Sigmoid colon (tissue), 7 donors: ENCODE measurements at places on chromosomes 2 and 18. TPM values are rescaled to one million over a fixed set of nuclear protein-coding genes. Genes with fewer than 3 reads are reported as not detected.

The MC4R gene
- total RNA-seq, result not detected

The REG1B gene
- not detected for total RNA-seq

The GPAT2 gene
- 1.8 TPM for total RNA-seq

The ITGA4 gene
- 11.4 TPM for total RNA-seq

The HOXD11 gene
- 18.3 TPM for total RNA-seq

The INPP5D gene
- 20.8 TPM for total RNA-seq

The RIT2 gene
- total RNA-seq, result not detected

The LINC00305 gene
- not detected for total RNA-seq

The CCDC74A gene
- total RNA-seq, result 8.2 TPM

The TCF4 gene
- total RNA-seq, result 131 TPM

The IL1A gene
- total RNA-seq, result not detected

The PXDN gene
- 126 TPM for total RNA-seq

The HMSD gene
- total RNA-seq, result not detected

The MYL12B gene
- 204 TPM for total RNA-seq

The LOXHD1 gene
- not detected for total RNA-seq

The SLC16A14 gene
- total RNA-seq, result 0.68 TPM

The DARS1 gene
- 95.6 TPM for total RNA-seq

The IAH1 gene
- 81.7 TPM for total RNA-seq

The SPHKAP gene
- total RNA-seq, result 0.33 TPM

The COL4A4 gene
- total RNA-seq, result 0.49 TPM

The CCDC121 gene
- total RNA-seq, result 8.6 TPM

The CHRNG gene
- not detected for total RNA-seq
